Activated CD4-positive, alpha-beta T cell treated with anti-CD3 and anti-CD28 coated beads, Interleukin-2, amount 10 ng/mL, durations not matched to agents 24 days and 14 days (primary cell): ENCODE measurements at places on chromosomes 16 and 17. TPM values are rescaled to one million over a fixed set of nuclear protein-coding genes. Genes with fewer than 3 reads are reported as not detected.

Gene CDH1
- total RNA-seq: 1.4 and 1.5 TPM in 2 replicates

Gene HSD17B2
- total RNA-seq: not detected in 2 replicates

Gene FMNL1
- total RNA-seq: 325 and 329 TPM in 2 replicates

DNA sequence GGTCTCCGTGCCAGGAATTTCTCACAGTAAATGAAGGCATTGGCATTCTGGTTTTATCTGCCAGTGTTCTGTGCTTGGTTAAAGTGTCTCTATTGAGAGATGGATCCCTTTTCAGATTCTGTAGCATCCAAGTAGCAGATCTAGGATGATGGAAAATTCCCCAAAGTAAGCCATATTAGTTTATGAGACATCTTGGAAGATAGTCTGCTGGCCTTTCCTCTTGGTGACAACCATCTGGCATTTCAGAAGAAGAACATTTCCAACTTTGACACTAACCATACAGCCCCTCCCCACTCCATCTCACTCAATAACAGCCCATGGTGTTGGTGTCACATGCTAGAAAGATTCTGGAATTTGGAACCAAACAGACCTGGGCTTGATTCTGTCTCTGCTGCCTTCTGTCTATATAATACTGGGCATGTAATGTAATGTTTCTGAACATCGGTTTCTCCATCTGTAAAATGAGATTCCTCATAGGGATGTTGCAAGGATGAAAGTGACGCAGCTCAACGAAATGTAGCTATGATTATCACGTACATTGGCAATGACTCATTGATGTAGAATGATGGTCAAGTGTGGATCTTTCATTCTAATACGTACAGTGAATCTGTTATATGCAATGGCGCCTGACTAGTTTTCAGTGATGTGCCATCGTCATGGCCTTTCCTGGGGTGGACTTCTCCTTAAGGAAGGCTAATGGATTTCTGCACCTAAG, 32.6 kb upstream of the PIRT start:
- DNase-seq: no peak

DNA sequence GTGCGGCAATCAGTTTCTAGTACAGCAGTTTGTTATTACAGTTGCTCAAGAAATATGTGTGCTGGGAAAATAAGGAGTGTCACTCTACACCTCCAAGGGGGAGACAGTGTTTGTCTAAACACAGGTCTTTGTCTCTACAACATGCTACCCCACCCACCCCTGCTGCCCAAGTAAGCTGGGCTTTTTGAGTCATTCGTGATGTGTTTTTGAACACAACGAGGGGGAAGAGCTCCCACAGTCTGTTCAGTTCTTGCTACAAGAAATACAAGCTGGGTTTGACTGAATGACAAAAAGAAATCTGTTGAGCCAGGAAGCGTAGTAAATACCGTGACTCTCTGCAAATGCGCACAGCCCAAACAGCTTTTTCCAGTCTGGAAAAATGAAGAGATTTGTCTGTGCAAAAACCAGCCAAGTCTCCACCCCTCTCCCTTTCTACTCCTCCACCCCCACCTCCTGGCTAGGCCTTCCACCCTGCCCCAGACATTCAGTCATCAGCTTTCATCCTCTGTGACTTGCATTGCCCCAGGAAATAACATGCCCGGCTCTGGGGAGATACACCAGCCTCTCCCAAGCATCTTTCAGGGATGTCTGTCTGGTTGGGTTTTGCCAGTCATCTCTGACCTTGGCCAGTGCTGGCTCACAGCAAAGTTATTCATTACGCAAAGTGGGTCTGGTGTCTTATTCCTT, 25.7 kb downstream of the CHD9 start:
- no peak for DNase-seq

DNA sequence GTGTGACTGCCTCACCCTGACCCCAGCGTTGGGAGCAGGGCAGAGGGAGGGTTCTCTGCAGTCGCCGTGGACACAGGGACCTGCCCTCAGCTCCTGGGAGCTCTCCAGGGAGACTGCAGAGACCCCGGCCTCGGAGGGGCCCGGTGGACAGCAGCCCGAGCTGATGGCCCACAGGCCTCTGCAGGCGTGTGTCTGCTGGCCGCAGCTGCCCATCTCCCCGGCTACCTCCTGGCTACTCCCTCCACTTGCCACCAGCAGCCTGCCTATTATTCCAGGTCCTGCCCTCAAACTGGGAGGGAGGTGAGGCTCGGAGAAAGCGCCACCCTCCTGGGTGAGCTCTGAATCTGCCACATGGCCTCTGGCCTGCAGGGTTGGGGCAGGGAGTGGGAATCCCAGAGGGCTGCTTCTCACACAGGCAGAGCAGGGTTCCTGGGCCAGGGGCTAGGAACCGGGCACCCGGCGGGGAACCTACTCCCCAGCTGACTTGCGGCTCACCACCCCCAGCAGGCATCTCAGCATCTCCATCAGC, 7.2 kb downstream of the SLC16A5 start:
- DNase-seq: no peak

GRCh38 chr16:85652431-85653221, 36.1 kb downstream of the GINS2 start:
- DNase-seq: no peak

GRCh38 chr17:9924735-9925191, 19.7 kb upstream of the RCVRN start:
- peak; percentile 76 for DNase-seq

GRCh38 chr16:69294051-69294450, 17.1 kb upstream of the VPS4A start:
- no peak for DNase-seq

GRCh38 chr16:83040174-83040573, 413.4 kb downstream of the CDH13 start:
- DNase-seq: no peak
